ENCODE measurements at places on chromosomes 16 and 17.

DNA sequence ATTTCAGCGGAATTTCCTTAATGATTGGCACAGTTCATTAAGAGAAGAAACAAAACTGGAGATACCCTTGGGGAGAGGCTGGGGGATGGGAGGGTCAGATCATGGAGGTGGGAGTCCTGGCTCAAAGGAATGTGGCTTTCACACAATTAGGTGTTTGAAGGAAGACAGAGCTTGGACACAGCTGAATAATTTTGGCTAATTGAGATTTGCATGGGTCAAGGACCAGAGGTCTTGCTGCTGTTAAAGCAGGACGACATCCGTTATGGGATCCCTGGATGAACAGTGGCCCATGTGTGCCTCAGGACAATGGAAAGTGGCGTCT, 160.3 kb downstream of the HS3ST3B1 start:
- no peak for DNase-seq

GRCh38 chr17:50346313-50347116, 589 bp downstream of the XYLT2 start:
- no peak for DNase-seq

DNA sequence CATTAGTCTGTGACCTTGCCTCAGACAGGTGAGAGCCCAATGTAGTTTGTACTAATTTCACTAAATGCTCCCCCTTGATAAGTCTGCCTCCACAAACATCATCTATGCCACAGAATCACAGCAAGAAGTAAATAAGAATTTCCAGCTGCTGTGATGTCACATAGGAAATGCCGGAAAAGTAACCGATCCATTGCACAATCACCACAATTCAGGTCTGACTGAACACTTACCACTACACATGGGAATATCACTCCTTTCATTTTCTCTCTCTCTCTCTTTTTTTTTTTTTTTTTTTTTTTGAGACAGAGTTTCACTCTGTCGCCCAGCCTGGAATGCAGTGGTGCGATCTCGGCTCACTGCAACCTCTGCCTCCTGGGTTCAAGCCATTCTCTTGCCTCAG, 79.0 kb upstream of the CDH11 start:
- no peak for DNase-seq

DNA sequence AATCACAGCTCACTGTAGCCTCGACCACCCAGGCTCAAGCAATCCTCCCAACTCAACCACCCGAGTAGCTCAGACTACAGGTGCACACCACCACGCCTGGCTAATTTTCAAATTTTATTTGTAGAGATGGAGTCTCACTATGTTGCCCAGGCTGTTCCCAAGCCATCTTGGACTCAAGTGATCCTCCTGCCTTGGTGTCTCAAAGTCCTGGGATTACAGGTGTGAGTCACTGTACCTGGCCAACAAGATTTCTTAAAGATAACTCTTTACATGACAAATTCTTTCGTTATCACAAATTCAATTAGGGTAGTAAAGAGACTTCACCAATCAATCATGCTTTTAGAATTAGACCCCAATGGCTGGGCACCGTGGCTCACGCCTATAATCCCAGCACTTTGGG, 12.4 kb downstream of the PRPSAP1 start:
- DNase-seq, result no peak

GRCh38 chr17:43768382-43768781, 9.8 kb upstream of the SOST start:
- peak; percentile 40 for DNase-seq

DNA sequence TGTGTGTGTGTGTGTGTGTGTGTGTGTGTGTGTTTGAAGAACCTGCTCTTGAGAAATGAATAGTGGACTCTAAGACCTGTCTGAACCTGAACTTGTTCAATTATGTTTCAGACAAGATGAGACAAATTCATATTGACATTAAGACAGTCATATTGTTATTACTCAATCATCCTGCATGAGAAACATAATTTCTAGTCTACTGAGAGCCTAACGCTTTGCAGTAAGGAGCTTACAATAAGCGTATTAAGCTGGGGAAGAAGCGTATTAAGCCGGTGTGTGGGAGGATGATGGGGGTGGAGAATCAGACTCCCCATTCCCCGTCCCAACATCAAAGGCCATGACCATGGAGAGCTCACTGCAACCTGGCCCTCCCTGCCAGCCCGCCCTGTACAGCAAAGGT, 22.4 kb upstream of the MNT start:
- no peak for DNase-seq

DNA sequence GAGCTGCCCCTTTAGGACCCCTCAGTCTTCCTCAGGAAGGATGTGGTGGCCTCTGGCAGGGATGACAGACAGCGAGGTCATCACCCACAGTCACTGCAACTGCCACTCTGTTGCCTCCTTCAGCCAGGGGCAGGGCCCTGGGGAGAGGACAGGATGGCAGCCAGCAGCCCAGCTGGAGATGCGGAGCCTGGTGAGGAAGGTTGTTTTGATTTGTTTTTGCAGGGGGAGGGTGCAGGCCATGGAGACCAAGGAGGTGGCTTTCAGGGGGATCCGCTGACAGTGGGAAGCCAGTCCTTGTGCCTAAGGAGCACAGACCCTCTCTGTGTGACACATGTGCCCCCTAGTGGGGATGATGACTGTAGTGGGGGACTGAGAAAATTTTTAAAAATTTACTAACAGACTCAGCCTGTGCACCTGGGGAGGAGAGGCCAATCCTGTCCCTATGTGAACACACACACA, 7.4 kb downstream of the PRCD start:
- no peak for DNase-seq

DNA sequence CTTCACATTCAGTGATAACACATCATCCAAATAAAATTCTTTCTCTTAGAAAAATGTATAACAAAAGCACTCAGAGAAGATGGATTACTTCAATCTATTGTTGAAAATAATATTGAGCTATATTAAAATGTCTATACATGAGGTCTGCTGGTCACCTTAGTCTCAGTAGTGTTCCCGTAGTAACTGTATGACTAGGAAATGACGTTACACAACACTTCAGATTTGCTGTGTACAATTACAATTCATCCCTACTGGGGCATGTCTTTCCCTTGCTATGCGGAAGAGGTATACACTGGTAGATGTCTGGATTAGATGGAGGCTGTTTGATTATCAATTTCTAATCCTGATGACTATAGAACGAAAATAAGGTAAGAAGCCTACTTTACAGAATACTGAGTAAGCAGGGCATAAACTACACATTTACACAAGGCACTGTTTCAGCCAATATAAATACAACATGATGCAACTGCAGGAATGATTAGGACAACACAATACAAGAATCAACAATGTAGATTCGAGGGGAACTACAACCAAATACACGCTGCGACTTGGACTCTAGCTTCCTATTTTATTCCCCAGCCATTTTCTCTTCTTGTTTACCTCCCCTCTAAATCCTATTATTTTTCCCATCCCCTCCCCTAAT, 982.5 kb upstream of the CDH8 start:
- no peak for DNase-seq

GRCh38 chr16:81917375-81917774, 93.9 kb downstream of the SDR42E1 start:
- no peak for DNase-seq

GRCh38 chr16:3122926-3123570, 10.7 kb downstream of the ZNF205 start:
- no peak for DNase-seq

- peak; percentile 73 for DNase-seq
Measured at GRCh38 chr16:58661199-58661830, 23.3 kb downstream of the SLC38A7 start.
